ENCODE measurements at places on chromosomes 13 and 19.

GRCh38 chr13:76723551-76724232 lies 162.5 kb downstream of the KCTD12 start:
- DNase-seq = no peak

DNA sequence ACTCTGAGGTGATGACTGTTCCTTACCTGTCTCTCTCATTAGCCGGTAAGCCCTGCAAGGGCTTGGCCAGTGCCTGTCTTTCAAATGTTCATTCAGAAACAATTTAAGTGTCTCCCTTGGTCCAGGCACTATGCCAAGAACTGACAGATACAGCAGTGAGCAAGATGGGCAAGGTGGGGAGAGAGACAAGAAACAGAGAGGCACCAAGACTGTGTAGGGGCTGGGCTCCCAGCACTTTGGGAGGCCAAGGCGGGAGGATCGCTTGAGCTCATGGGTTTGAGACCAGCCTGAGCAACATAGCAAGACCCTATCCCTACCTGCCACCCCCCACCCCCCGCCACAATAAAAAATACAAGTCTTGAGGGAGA lies 1.3 kb upstream of the CCNE1 start:
- no peak for DNase-seq

- no peak for DNase-seq
Measured at GRCh38 chr13:30129411-30129810, 177.9 kb downstream of the KATNAL1 start.

DNA sequence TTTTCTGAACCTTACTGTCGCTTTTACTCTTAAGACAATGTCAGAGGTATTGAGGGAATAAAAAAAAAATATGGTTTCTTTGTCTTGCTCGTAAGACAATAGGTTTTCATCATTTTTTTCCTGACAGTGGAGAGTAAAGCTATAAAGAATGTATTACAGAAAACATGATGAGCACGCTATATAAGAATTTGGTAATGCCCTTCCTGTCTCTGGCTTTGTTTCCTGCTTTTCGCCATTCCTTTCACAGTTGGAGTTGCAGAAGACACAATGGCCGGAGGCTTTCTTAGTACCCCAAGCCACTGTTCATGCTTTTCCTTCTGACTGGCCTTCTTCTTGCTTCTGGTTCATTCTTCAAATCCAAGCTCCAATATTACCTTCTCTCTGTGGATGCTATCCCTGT lies 101.0 kb upstream of the DACH1 start:
- DNase-seq = no peak

- no peak for DNase-seq
Measured at GRCh38 chr19:57016076-57016475, 103.7 kb upstream of the USP29 start.

Measured in activated CD4-positive, alpha-beta T cell treated with anti-CD3 and anti-CD28 coated beads, Interleukin-10, Interleukin-2, amounts not matched to agents 100 ng/mL and 50 ng/mL, durations not matched to agents 16 hours and 8 hours (primary cell).